Stimulated activated CD4-positive, alpha-beta T cell treated with anti-CD3 and anti-CD28 coated beads, Interleukin-2, amount 100 ng/mL, for 24 hours (primary cell): ENCODE measurements at places on chromosomes 11 and 22.
A peak's percentile ranks its signal among the peaks of the same experiment; 100 is the strongest.

- DNase-seq = no peak
Measured at GRCh38 chr11:111707039-111707690, 59.0 kb downstream of the PPP2R1B start.

GRCh38 chr11:72012091-72012630, 13.5 kb downstream of the IL18BP start:
- DNase-seq = no peak

DNA sequence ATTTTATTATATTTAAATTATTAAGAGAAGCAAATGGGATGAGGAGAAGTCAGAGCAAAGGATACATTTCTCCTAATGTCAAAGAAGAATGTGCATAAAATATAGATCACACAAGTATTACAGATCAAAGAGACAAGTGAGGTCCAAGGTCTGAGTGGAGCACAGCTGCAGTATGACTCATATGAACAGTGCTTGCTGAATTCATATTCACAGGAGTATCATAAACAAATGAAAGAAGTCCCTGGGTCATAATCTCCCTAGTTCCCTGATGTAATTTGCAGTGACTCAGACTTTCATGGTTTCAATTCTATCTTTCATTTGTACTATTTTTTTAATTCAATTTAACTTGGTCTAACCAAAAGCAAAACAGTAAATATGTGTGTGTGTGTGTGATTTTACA, 499.0 kb upstream of the CCDC179 start:
- no peak for DNase-seq

DNA sequence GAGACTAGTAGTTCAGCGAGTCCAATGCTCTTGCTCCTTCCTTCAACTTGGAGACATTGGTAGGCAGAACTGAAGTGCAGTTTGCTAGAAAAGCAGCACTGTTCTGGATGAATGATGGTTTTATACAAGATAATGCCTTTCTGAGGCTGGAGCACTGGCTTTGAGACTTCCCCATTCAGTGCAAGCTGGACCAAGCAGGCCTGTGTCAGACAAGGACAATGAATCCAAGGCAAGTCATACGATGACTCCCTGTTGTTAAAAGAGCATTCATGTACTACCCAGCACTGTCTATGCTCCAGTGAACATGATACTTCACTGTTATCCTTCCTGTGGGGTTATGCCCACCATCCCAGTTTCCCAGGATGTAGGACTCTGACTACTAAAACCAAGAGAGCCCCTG, 242.3 kb upstream of the RAG2 start:
- no peak for DNase-seq

DNA sequence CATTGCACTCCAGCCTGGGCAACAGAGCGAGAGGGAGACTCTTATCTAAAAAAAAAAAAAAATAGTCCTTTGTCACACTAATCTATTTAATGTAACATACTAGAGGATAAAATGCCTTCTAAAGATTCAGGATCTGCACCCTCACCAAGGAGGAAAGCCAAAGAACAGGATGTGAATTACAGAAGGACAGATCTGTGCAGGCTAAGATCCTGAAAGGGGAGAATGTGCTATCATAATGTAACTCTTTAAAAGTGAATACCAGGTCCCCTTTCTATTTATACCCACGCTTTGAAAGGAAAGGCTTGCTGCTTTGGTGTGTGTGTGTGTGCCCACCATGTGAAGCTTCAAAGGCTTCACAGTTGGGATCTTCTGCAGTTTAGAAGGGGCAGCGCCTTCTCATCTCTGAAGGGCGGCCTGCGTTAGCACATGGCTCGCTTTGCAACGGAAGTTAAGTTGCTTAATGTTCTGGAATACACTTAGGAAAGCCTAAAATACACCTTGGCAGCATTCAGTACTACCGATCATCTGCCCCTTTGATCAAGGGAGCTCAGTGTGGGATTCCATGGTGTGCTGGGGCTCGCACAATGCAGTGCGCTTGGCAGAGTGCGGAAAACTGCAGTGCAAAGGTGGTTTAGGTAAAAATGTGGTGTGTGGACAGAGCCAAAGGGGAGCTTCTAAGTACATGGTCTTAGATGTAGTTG, 6.8 kb downstream of the CECR2 start:
- DNase-seq = no peak

- no peak for DNase-seq
Measured at GRCh38 chr11:84800755-84801346, 826.3 kb downstream of the DLG2 start.

GRCh38 chr22:28019881-28020861, 101.1 kb upstream of the PITPNB start:
- peak; percentile 78 for DNase-seq

DNA sequence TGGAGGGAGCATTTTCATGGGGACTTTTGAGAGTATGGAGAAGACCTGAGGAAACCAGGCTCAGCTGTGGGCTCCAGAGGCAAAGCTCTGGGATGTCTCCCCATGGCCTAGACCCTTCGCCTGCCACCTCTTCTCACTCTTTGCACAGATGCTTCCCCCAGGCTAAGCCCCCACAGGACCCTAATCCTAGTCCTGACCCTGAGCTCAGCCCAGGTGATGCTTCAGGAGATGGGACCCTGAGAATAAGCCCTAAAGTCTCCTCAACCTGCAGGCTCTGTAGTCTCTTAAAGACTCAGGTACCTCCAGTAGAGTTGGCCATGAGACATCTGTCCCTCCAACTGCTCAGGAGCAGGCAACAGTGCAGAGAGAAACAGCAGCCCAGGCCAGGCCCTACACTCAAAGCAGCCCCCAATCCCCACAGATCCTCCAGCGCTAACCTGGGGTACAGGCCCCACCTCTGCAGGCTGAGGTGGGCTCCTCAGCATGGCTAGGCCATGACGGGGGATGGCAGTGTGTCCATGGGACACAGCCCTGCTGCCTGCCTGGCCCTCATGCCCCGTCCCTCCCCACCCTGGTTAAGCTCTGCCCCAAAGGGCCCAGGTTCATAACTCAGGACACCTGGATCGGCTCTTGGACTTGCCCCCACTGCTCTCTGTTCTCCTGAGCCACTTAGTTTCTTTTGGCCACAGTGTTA, 39.4 kb downstream of the GGTLC2 start:
- DNase-seq = no peak

DNA sequence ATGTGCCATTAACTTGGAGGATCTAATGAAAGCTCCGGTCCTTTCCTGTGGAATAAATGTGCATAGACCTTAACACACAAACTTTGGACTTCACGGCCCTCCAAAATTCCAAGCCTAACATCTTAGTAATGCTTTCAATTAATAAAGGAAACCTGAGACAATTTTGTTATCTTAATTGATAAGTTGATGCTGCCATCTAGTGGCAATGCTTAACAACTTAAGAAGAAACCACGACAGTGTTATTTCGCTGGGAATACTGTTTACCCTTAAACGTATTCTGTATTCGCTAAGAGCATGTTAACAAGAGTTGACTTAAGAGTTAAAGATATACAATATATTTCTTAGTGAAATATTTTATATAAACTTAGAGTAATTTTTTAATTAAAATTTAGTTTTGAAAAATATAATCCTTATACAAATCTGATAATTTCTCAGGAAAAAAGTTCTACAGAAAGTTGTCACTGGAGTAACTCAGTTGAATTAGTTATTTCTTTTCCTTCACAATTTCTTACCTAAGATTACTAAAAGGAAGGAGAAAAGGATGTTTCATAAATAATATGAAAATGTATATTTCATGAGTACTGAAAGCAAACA, 35.0 kb upstream of the OR9G4 start:
- DNase-seq = no peak

- no peak for DNase-seq
Measured at GRCh38 chr22:17472932-17473331, 90.4 kb upstream of the SLC25A18 start.

- no peak for DNase-seq
Measured at GRCh38 chr11:94838027-94838731, 70.0 kb downstream of the AMOTL1 start.

- no peak for DNase-seq
Measured at GRCh38 chr11:13210424-13210823, 67.2 kb upstream of the BMAL1 start.

DNA sequence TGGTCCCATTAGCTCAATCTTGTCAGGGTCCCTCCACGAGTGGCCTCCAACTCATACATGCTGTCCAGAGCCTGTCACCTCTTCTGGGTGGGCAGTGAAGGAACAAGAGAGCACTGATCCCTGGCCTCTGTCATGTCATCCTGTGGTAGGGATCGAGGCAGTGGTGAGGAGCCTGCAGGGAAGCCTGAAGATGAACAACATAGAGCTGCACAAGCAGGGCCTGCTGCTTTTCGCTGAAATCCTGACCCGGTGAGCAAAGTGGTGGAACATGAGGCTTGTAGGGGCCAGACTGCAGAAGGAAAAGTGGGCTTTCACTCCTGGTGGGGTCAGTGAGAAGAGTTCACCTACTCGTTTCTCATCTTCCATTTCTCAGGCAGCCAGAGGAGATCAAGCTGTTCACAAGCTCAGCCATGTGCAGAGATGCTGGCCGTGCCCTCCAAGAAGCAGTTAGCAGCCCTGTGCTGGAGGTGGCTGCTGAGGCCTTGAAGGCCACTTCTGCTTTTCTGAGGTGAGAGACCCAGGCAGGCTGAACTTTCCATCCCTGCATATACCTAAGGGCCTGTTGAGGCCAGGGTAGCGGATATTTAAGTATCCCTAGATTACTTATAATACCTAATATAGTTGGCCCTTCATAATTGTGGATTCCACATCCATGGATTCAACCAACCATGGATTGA, 32.9 kb downstream of the MEI1 start:
- DNase-seq = no peak

- peak; percentile 35 for DNase-seq
Measured at GRCh38 chr11:116948391-116948790, 111.0 kb upstream of the APOA1 start.

- no peak for DNase-seq
Measured at GRCh38 chr11:20467487-20468185, 80.1 kb downstream of the PRMT3 start.

- DNase-seq = no peak
Measured at GRCh38 chr11:62150887-62151736, 27.3 kb downstream of the INCENP start.

DNA sequence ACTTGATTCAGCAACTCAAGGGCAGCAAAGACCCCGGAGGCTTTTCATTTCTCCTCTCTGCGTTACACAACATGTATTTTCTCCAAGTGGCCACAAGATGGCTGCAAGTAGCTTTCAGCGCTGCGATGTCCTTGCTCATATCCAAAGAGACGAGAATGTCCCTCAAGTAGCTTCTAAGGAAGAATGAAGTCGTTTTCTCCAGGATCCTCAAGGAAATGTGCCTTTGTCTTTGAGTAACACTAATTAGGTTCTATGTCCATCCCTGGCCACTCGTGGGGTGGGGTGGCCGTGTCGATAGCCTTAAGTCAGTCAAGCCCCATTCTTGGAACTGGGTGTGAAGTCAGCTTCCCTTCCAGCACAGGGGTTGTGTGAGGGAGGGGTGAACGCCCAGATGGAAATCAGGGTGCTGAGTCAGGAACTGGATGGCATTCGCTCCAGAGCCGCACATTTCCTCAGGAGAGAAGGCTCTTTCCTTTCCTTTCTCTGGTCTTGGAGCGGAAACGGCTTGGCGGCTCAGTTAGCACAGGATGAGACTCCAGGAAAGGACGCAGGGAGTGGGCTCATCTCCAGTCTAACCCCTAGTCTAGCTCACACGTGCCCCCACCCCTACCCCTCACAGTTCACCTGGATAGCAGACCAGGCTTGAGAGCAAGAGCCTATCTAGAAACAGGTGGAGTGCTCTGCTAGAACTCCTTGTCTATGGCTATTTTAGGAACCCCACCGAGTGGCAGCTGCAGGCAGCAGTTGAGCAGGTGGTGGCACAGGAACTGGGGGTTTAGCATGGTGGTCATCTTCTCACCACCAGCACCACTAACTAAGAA, 44.3 kb downstream of the NNMT start:
- DNase-seq = peak; percentile 15

GRCh38 chr11:8060146-8060719, 20.8 kb upstream of the TUB start:
- DNase-seq = no peak

DNA sequence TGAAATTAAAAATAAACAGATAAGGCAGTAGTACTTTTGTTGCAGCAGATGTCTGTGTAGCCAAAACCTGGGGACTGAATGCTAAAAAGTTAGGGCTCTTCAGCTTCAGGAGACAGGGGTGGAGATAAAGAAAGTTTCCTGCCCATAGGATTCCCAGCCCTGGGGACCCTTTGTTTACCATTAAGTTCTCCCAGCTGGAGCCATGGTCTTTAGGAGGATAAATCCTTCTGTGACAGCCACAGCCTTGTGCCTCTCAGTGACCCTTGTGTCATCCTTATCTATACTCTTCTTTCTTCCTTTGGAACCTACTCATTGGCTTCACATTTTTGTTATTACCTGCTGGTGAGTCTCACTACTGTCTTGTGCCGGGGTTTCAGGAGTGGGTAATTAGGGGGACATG, at the start of gene OR51M1:
Gene OR51M1 (plus strand): TSS at position 237 of the 400 bp plus-strand sequence. CDS start 5,587 bp downstream, outside the sequence.
- no peak for DNase-seq
